ENCODE measurements at places on chromosomes 6 and 20.

DNA sequence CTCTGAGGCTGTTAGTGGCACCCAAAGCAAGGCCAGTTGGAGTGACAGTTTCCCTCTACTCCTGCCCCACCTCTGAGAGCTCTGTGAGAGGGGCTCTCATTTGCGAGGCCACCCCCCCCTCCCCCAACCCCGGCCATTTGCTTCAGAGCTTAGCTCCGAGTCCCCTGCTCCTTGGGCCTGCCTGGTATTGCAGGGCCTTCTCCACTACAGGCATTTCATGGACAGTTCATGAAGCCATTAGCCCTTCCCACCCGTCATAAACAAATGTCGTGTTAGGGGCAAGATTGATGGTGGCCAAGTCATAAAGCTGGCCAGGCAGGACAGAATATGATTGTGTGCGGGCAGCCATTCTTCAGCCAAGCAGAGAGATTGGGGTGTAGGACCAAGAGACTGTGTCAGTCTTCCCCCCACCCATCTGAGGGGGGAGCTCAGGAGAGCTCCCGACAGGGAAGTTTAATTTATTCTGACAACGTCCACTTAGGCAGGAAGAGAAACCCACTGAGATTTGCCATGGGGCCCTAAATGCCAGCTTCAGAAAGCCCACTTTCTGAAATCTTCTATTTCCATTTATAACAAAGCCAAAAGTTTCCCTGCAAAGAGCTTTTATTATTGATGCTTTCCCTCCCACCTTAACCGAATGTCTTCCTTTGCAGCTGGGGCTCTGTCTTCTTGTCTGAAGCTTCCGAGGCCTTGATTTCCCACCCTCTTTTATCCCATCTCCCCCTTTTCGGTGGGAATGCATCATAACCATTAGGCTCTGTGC is 7.2 kb downstream of the FOXC1 start:
- DNase-seq = no peak
- H3K36me3 ChIP-seq = peaks cover 2% of the 10 kb centered on the region
- no peak overlapping the region for H3K4me3 ChIP-seq

- DNase-seq = no peak
- no peaks in the 10 kb centered on the region for H3K4me1 ChIP-seq
- H3K36me3 ChIP-seq = no peaks in the 10 kb centered on the region
- H3K4me3 ChIP-seq = no peak overlapping the region
- no peak overlapping the region for H3K27ac ChIP-seq
- no peaks in the 10 kb centered on the region for H3K27me3 ChIP-seq
Measured at GRCh38 chr6:79296211-79296610, 61.7 kb upstream of the HMGN3 start.

GRCh38 chr6:70241031-70241430 is 61.9 kb downstream of the COL9A1 start:
- H3K4me3 ChIP-seq = no peak overlapping the region
- no peak for DNase-seq
- no peaks in the 10 kb centered on the region for H3K4me1 ChIP-seq
- H3K36me3 ChIP-seq = no peaks in the 10 kb centered on the region
- H3K27ac ChIP-seq = no peak overlapping the region

DNA sequence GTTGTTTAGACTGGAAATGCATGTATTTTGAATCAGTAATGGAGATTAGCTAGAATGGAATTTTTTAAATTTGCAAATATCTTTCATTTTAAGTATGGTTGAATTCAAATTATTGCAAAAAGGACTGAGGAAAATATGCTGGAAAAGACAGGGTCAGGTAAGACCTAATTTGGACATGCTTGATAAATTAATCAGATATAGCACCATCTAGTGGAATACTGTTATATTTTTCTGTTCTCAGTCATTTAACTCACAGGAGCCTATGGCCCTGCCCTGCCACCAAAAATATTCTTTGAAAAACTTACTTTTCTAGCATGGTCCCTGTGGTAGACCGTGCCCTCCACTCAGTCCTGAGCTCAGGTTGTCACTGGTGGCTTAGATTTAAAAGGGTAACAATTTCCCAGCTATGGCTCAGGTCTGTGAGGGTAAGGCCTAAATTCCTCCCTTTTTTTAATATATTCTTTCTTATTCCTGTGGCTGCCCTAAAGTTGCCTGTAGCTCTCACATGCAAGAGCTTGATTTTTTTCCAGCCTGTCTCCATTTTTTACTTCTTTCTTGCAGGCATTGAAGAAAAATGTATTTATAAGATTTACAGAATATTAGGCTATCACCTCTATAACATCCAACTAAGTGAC is 25.3 kb upstream of the KIAA1586 start:
- peaks cover 32% of the 10 kb centered on the region for H3K27me3 ChIP-seq
- no peaks in the 10 kb centered on the region for H3K36me3 ChIP-seq
- H3K4me1 ChIP-seq = no peaks in the 10 kb centered on the region
- no peak for DNase-seq

- H3K27me3 ChIP-seq = no peaks in the 10 kb centered on the region
- peaks cover 27% of the 10 kb centered on the region for H3K4me1 ChIP-seq
- peaks cover 83% of the 10 kb centered on the region for H3K36me3 ChIP-seq
- DNase-seq = no peak
- H3K27ac ChIP-seq = no peak overlapping the region
Measured at GRCh38 chr6:35318196-35319171, 20.9 kb downstream of the DEF6 start.

- H3K4me3 ChIP-seq = peak overlapping the region; percentile 92
- H3K36me3 ChIP-seq = peaks cover 7% of the 10 kb centered on the region
- H3K27me3 ChIP-seq = no peaks in the 10 kb centered on the region
- peak overlapping the region; percentile 93 for H3K27ac ChIP-seq
- peak; percentile 19 for DNase-seq
Measured at GRCh38 chr6:2245877-2246863, 765 bp upstream of the GMDS start.

DNA sequence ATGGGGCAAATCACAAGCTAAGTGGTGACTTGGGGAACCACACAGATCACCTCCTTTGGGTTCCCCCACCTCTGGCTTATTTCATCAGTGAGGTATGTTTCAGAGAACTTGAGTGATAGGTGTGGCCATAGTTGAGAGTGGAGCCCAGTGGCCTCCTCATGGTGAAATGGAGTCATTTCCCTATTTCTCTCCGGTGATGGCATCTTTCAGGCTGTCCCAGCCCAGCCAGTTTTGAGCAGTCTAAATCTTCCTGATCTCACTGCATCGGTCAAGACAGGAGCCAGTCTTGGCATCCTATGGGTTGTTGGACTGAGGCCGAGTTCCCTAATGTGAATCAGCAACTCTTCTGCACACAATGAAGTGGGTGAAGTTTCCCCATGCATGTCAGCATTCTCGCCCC is 132.4 kb downstream of the EYA2 start:
- H3K27me3 ChIP-seq = peaks cover 10% of the 10 kb centered on the region
- H3K36me3 ChIP-seq = no peaks in the 10 kb centered on the region
- H3K27ac ChIP-seq = no peak overlapping the region
- no peaks in the 10 kb centered on the region for H3K4me1 ChIP-seq

- H3K27ac ChIP-seq = no peak overlapping the region
- H3K4me1 ChIP-seq = no peaks in the 10 kb centered on the region
- DNase-seq = no peak
Measured at GRCh38 chr6:159125014-159125609, 44.1 kb upstream of the FNDC1 start.

DNA sequence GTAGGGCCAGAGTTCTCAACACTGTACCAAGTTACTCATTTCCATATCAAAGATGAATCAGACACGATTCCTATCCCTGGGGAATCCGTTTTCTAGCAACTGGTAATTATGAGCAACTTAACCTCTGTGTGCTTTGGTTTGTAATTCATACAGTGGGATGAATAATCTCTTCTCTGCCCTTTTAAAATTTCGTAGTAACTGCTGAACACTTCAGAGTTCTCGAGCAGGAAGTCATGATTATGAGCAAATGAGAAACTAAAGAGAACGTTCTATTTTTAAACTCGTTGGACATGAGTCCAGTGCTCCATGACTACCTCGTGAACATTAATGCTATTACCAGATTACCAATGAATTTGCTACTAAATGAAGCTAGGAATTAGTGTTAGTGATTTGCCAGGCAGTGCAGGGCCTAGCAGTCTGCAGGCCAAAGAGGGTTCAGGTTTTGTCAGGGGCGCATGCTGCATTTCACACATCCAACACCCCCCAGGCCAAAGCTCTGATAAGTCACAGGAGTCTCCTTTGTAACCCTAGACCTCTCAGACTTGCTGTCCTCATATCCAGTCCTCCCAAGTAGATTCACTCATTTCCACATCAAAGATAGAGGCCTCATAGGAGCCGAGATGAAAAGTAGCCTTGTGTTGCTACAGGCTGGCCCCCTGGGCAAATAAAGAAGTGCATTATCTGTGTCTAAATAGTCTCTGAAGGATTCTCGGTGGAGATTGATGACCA is 45.8 kb upstream of the VSTM2L start:
- H3K4me3 ChIP-seq = no peak overlapping the region
- peaks cover 2% of the 10 kb centered on the region for H3K4me1 ChIP-seq
- H3K27ac ChIP-seq = no peak overlapping the region
- no peak for DNase-seq
- H3K27me3 ChIP-seq = no peaks in the 10 kb centered on the region
- H3K36me3 ChIP-seq = peaks cover 13% of the 10 kb centered on the region

GRCh38 chr6:149015535-149016525 is 269.0 kb downstream of the UST start:
- H3K27me3 ChIP-seq = peaks cover 5% of the 10 kb centered on the region
- no peaks in the 10 kb centered on the region for H3K36me3 ChIP-seq
- no peaks in the 10 kb centered on the region for H3K4me1 ChIP-seq
- H3K4me3 ChIP-seq = no peak overlapping the region
- H3K27ac ChIP-seq = no peak overlapping the region

DNA sequence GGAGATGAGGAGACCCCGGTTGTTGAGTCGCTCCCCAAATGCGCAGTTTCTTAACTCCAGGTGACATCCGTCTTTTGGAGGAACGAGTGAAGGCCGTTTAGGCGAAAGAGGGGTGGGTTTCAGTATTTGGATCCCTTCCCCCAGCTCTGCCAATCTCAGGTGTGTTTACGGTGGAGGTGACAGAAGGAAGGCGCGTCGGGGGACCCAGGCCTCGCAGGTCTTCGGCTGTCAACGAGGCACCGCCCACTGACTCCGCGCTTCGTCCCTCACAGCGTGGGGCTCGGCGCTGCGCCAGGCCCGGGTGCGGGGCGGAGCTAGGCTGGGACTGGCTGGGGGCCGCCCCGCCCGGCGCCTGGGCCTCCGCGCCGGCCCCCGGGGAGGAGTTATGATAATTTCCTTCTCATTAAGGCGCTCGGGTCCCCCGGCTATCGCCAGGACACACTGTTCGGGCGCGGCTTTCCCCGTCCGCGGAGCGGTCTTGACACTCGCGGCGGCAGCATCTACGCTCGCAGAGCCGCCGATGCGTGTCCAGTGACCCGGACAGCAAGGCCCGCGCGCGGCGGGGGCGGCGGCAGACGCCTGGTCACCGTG is at the start of gene TFAP2C:
Gene TFAP2C, plus strand, starts transcription at position 434 of the 591 bp plus-strand sequence. CDS start 239 bp downstream, outside the sequence.
- peak; percentile 5 for DNase-seq
- peaks cover 7% of the 10 kb centered on the region for H3K4me1 ChIP-seq
- H3K4me3 ChIP-seq = peak within 1 kb of the TSS; percentile 29
- no peak within 1 kb of the TSS for H3K27ac ChIP-seq
- H3K27me3 ChIP-seq = peaks cover 81% of the 10 kb centered on the region

DNA sequence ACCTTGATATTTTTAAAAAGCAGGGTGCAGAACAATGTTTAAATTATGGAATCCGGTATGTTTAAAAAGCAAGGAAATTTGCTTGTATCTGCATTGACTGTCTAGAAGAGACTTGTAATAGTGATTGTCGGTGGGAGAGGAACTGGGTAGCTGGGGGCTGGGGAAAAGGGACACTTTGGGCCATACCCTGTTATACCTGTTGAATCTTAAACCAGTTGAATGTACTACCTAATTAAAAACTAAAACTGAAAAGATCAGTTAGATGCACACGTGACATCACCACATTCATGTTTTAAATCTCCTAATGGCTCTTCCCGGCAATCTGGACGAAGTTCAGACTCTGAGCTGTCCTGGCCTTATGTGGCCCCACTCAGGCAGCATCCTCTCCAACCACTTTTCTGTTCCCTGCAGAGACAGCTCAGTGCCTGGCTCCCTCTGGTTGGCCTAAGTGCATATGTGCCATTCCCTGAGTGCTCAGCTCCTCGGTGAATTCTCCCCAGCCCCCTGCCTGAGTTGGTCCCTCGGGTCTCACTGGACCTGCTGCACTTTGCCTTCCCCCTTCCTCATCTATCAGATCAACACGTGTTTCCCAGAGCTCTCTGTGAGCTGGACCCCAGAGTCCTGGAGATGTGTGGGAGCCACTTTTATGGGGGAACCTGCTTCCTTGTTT is 36.3 kb downstream of the SLC52A3 start:
- no peaks in the 10 kb centered on the region for H3K36me3 ChIP-seq
- no peak for DNase-seq
- H3K4me3 ChIP-seq = no peak overlapping the region
- H3K27ac ChIP-seq = no peak overlapping the region
- H3K27me3 ChIP-seq = peaks cover 32% of the 10 kb centered on the region

DNA sequence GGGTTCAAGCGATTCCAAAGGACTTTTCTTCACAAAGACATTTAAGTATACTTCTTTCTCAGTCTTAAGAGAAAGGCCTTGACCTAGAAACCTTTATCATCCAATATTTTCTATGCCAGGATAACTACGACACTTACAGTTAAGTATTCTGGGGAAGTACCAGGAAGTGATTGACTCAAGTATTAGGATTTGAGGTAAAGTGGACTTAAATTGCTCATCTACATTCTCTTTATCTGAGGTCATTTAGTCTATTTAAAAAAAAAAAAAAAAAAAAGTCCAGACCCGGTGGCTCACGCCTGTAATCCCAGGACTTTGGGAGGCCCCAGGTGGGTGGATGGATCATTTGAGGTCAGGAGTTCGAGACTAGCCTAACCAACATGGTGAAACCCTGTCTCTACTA is 114.7 kb downstream of the ZFAND3 start:
- no peak overlapping the region for H3K4me3 ChIP-seq
- no peaks in the 10 kb centered on the region for H3K27me3 ChIP-seq
- no peak overlapping the region for H3K27ac ChIP-seq
- H3K36me3 ChIP-seq = peaks cover 5% of the 10 kb centered on the region
- DNase-seq = no peak

GRCh38 chr20:34746674-34747073 is 42.5 kb downstream of the TP53INP2 start:
- H3K4me3 ChIP-seq = no peak overlapping the region
- H3K27ac ChIP-seq = no peak overlapping the region
- no peaks in the 10 kb centered on the region for H3K4me1 ChIP-seq
- H3K27me3 ChIP-seq = no peaks in the 10 kb centered on the region
- peaks cover 38% of the 10 kb centered on the region for H3K36me3 ChIP-seq
- DNase-seq = no peak

DNA sequence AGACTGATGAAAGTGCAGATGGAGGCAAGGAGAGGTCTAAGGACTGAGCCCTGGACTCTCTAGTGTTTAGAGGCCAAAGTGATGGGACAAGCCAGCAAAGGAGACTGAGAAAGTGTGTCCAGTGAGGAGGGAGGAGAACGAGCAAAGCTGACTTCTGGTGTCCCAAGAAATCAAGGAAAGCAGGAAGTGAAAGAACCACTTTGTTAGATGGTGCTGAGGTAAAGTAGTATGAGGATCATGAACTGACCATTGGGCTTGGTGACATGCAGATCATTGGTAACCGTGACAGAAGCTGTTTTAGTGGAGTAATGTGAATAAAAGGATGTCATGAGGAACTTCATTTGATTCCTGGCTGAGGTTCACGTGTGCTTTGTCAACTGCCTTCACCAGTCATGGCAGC is 108.4 kb downstream of the SLX4IP start:
- H3K4me3 ChIP-seq = no peak overlapping the region
- peaks cover 13% of the 10 kb centered on the region for H3K4me1 ChIP-seq
- H3K36me3 ChIP-seq = no peaks in the 10 kb centered on the region

GRCh38 chr6:164502833-164503232 is 806.6 kb downstream of the C6orf118 start:
- no peak overlapping the region for H3K4me3 ChIP-seq
- H3K4me1 ChIP-seq = no peaks in the 10 kb centered on the region
- DNase-seq = no peak
- H3K27me3 ChIP-seq = no peaks in the 10 kb centered on the region
- no peak overlapping the region for H3K27ac ChIP-seq

Measured in T-helper 2 cell treated with Interferon-gamma antibody and Interleukin-4, amounts not matched to agents 5 μg/mL and 100 μg/mL, for 36 hours (primary cell).